CD4-positive, alpha-beta T cell treated with Interleukin-15 for 1 hour (primary cell): ENCODE measurements at places on chromosomes 1 and 21.
A peak's percentile ranks its signal among the peaks of the same experiment; 100 is the strongest.

GRCh38 chr1:235864931-235865525 lies 1.7 kb downstream of the LYST start:
- no peak for DNase-seq

- no peak for DNase-seq
These were observed 165.9 kb downstream of the KCNT2 start for GRCh38 chr1:196442366-196442765.

DNA sequence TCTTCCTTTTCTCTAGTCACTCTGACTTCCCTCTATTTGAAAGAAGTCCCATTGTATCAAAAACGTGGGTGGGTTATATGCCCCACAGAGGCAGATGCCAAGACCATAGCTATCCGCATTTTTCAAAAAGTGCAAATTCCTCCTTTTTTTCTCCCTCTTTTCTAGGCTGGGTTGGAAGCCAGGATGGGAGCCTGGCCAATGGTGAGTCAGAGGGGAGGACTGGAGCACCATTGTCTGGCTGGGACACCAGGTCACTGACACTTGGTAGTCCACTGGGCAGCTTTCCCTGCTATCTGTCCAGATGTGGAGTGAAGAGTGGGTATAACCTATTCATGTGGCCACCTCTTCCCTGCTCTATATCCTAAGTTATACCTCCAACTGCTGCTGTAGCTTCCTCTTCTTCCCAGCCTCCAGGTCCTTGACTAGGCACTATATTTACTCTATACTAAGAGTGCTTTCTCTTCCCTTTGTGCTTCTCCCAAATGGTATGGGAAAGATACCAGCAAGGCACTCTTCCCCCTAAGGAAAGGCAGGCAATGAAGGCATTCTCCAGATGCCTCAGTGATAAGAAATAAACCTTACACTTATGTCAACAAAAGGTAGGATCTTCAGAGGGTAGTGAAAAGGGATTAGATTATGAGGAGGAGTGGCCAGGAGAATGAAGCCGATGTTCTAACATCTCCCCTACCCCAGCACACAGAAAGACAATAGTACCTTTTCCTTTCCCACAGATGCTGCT lies 12.9 kb downstream of the PI4KB start:
- DNase-seq = no peak

DNA sequence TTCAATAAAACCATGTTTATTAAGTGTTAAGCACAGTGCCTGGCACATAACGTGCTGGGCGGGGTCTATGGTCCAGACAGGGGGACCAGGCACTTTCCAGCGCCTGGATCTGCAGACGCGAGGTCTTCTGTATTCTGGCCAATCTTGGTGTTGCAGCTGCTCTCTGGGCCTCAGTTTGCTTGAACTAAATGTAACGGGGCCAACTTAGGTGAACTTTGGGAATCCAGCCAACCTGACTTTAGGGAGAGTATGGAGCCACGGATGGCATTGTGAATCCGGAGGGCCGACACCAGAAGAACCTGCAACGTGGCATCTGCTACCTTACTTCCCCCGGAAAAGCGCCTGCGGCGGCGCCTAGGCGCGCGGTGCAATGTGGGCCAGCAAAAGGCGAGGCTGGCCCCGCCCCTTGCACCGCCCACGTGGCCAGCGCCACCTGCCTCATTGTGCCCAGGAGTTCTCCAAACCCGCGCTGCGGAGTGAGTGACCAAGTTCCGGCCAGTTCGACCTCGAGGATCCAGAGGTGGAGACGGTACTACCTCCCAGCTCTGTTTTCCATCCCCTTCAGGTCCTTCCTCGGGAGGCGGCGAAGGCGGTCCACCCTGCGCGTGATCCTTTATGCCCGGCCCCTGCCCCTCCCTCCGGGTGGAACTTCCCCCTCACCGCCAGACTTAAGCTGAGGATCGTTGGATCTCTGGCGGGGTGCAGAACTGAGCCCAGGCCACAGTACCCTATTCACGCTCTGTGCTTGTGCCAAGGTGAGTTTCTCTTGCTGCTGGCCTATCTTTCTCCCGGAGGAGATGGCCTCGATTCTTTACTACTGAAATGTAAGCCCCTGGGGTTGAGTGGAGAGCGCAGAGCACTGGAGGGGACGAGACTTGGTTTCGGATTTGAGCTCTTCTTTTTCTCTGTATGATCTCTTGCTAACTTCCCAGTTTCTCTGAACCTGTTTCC lies at the start of gene AKR1A1:
TSS of gene AKR1A1 (plus strand) at position 426 of the 951 bp plus-strand sequence. CDS start 10,969 bp downstream, outside the sequence.
- DNase-seq = peak; percentile 85

DNA sequence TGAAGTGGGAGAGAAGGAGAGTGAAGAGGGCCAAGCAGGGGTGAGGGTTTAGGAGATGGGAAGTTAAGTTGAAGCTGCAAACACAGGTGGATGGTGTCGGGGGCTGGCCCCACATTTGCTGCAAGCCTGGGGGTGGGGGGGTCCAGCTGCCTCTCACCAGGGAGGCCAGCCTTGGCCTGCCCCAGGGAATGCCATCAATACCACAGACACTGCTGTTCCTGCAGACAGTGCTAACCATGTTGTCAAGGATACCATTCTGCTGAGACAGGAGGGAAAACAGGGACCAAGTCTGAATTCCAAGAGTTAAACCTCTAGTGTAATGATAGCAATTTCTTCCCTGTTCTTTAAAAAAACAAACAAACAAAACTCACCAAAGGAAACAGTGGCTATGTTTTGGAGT lies 8.0 kb downstream of the MECR start:
- no peak for DNase-seq

DNA sequence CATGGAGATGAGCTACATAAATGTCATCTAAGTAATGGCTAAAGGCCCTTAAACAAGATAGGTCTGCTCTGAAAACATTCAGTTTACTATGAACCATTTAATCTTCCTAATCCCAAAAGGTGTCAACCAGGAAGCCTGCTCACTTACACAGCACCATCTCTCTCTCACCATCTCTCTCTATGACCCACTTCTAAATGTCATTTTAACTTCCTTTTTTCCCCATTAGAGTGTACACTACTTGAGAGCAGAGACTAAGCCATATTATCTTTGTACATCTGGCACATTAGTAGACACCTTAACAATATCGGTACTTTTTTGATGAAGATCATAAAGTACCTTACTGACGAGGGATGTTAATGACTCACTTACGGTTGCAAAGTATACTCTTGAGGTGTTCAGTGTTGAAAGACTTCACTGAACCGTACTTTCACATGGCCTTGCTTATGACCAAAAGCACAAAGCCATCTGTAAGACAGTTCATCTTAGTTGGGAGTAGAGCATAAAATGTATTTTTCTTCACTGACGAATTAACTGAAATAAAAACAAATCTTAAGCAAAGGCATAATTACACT lies 25.4 kb downstream of the FBXO42 start:
- DNase-seq = no peak

DNA sequence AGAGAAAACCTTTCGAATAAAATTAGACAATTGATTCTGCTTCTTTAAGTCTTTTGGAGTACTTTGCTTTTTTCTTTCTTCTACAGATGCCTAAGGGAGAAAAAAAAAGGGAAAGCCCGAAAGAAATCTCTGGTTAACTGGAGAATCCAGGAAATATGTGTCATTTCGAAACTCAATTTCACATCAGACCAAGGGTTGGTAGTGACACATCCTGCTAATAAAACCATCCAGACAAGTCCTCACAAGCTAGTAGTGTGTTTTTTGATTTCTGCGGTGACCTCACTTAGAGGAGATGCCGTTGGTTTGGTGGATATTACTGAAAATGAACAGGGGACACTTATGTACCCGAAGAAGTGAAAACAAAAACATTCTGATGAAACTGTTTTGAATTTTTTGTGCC lies 726.5 kb upstream of the ADAMTS5 start:
- DNase-seq = no peak
